ENCODE measurements at places on chromosomes 2 and 18.
A peak's percentile ranks its signal among the peaks of the same experiment; 100 is the strongest.

GRCh38 chr2:63632382-63632781, 43.6 kb downstream of the MDH1 start:
- no peak for DNase-seq

DNA sequence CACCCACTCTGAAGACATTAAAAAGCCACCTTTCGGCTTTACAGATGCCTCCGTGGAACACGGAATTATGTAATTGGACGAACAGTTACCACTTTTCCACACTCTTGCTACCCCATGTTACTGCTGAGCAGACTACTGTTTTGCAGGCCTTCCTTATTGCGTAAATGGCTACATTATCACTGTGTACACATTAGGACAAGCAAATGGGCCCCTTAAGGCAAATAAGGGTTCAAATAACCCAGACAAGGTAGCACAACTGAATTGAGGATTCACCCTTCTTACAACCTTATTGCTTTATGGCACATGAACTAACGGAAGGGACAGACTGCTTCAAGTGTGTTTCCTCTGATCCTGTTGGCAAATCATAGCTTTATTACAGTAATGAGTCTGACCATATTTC, 832.2 kb upstream of the FANCL start:
- DNase-seq: no peak

DNA sequence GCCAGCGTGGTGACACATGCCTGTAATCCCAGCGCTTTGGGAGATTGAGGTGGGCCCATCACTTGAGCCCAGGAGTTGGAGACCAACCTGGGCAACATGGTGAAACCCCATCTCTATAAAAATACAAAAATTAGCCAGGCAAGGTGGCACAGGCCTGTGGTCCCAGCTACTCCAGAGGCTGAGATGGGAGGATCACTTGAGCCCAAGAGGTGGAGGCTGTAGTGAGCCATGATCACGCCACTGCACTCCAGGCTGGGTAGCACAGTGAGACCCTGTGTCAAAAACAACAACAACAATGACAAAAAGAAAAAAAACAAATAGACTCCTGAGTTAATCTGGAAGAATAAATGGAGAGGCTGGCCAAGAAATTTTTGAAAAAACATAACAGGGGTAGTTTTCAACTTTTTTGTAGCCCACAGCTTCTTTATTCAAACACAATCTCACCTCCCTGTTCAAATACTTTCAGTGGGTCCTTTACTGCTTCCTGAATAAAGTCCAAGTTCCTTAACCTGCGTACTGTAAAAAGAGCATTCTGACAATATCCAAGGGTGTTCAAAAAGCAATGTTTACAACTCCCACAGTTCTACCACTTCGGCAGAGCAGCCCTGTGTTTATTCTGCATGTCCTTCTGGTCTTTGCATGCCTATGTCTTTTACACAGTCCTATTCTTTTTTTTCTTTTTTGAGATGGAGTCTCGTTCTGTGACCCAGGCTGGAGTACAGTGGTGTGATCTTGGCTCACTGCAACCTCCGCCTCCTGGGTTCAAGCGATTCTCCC, 53.5 kb downstream of the LRRFIP1 start:
- DNase-seq: no peak

DNA sequence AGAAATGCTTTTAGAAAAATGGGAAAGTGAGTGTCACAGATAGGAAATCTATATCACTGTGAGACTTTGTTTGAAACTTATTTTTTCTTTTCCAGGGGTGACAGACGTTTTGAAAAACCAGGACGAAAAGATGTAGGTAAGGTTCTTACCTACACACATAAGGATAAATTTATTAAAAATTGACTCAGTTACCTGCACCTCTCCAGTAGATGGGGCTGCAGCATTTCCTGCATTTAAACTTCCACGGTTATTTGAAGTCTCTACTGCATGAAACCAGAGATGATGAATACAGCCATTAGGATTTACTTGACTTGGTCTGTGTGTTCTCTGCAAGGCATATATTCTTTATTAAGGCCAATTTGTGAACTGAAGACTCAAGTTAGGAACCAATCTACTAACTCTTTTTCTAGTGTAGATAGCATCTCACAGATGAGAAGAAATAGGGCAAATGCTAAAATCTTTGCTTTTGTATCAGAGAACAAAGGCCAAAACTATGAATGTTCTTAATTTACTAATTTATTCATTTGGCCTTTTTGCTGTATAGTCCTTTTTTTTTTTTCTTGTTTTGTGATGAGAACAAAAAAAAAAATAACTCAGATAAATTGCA, 15.0 kb downstream of the KCNJ13 start:
- no peak for DNase-seq

DNA sequence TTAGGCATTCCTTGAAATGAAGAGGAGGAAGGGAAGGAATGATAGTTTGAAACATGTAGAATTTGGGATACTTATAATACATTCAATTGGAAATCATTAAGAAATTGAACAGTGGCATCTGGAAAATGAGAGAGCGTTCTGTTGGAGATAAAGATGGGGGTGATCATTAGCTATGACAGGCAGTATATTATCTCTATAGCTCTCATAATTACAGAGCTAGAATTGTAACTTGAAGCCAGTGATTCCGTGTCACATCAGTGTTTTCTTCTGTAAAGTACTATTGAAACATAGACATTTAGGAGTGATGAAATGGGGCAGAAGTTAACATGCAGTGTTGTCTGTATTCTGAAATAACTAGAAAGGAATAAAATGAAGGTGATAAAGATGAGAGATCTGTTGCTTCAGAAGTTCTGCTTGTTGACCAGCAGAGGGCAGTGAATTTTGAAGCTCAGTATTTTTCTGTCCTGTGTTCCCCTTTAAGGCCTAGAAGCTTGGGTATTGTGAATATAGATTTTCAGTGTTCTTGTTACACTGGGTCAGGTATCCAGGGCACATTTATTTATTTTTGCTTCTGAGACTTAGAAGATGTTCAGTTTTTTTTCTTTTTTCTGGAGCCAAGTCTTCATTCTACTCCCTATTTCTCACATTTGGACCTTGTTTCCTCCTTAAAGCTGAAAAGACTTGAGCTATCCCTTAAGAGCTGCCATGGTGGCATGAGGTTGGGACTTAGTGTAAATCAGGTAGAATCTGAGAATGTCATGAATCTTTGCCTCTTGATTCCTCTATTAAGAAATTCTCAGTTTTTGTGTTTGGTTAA, 157.4 kb downstream of the TAF4B start:
- peak; percentile 34 for DNase-seq

GRCh38 chr2:218001629-218002028, 1.2 kb downstream of the TNS1 start:
- DNase-seq: no peak

- DNase-seq: no peak
Observed at GRCh38 chr2:29247336-29247914, 132.2 kb downstream of the CLIP4 start.

DNA sequence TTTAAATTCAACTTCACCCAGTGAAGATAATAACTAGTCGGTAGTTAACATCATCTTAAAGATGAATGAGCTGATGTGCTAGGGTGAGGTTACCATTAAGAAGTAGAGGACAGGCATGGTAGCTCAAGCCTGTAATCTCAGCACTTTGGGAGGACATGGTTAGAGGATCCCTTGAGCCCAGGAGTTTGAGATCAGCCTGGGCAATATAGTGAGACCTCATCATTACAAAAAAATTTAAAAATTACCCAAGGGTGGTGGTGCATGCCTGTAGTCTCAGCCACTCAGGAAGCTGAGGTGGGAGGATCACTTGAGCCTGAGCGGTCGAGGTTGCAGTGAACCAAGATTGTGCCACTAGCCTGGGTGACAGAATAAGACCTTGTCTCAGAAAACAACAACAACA, 4.7 kb downstream of the GALNT5 start:
- DNase-seq: no peak

- DNase-seq: no peak
Observed at GRCh38 chr18:73679941-73680712, 467.5 kb downstream of the FBXO15 start.

- no peak for DNase-seq
Observed at GRCh38 chr18:65091744-65092329, 659.0 kb upstream of the CDH7 start.

GRCh38 chr2:157061799-157062198, 195.7 kb upstream of the GALNT5 start:
- no peak for DNase-seq

DNA sequence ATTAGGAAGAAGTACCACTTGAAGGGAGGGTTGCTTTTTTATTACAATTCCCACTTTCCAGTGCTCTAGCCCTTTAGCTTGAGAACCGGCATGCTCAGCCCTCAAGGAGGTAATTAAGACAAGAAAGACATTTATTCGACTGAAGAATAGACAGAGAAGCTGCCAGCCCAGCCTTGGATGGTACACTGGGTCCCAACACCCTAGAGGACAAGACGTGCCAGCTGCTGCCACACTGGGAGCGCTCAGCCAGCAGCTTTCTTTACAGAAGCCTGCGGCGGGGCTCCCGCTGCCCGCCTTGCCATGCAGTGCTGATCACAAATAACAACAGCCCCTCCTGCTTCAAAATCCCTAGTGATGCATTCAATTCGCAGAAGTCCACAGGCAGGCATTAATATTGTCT, 746.3 kb upstream of the RAB6C start:
- DNase-seq: no peak

DNA sequence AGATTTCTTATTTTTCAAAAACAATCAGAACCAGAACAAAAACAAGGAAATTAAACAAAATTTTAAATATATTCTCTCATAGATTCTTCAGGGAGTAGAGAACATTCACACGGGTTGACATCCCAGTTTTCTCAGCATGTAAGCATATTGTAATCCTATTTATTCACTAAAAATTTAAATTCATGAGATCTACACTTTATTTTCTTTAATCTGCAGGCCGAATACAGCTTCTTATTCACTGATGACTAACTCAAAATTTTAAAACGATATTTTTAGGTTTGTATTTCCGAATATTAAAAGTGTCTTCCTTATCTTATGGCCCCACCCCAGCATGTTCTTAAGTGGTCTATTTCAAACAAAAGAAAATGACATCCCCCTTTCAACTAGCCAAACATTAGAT, 262.4 kb downstream of the MEIS1 start:
- DNase-seq: no peak

DNA sequence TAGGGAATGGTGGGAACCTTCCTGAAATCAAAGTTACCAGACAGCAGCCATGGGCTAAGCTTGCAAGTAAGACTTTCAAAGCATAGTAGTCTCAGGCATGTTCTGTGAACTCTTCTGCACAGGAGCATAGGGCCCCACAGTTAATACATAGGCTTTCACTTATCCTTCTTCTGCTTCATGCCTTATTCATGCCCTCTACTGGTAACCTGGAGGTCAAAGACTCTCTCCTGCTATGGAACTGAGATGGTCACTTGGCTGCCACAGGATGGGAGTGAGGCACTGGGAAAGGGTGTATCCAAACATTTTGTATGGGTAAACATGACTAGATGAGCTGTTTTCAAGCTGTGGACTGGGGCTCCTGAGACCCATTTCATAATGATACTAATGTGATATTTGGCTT, 49.1 kb upstream of the ZNF638 start:
- no peak for DNase-seq

DNA sequence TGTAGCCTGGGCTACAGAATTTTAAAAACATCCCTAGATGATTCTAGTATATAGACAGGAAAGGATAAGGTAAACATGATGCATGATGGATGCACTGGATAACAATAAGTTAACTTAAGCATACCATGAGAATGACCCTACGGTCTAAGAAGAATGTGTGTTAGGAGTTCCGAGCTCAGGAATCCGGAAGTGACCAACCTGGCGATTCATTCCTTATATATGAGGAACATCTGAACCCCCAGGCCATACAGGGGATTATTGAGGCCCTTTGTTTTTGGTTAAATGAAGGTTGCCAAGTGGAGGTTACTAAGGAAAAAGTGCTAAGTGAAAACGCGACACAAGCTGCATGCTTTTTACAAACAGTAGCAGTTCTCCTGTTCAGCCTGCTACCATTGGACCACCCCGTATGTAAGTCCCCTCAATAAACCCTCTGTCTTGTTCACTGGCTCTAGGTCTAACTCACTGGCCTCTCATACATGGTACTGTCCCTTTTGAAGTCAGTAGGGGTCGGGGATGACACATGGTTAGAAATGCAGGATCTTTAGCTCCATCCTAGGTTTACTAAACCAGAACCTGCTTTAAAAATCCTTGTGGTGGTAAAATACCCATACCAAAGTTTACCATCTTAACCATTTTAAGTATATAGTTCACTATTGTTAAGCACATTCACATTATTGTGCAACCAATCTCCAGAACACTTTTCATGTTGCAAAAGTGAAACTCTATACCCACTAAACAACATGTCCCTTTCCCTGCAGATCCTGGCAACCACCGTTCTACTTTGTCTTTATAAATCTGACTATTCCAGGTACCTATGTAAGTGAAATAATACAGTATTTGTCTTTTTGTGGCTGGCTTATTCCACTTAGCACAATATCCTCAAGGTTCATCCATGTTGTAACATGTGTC, 111.0 kb upstream of the MAP4K3 start:
- peak; percentile 88 for DNase-seq

DNA sequence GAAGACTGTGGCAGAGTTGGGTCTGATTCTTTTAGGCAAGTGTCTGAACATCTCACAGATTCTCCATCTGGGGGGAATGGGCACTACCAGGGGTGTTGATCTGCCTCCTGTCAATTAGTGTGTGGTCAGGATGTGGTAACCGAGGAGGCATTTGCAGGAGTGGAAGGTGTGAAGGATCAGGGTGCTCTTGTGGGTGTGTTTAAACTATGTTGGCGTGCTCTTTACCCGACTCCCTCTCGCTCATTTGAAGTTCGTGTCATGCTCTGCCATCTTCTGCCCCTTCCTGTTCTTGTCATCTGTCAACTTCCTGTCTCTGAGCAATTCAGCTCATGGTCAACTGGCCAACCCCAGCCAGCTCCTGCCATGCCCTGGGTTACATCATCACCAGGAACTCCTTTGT, 107.9 kb downstream of the RTN4 start:
- DNase-seq: no peak

DNA sequence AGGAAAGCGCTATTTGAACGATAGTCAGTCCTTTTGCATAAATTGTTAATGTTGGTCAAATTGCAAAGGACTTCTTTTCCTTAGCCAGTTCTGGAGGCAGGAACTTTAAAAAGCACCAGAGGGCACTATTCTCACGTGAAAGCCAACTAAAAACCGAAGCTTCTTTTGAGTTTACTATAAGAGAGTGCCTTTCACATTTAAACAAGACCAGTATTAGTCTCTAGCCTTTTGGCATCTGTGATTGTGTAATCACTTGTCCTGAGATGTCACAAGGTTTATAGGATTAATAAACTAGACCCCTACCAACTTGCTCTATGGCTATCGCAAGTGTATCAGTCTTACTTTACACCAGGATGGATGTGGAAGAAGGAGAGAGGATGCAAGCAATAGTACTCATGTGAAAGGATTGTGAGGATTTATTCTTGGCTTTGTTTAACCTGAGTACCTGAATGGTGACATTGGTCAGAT, 14.4 kb upstream of the STAT4 start:
- no peak for DNase-seq

DNA sequence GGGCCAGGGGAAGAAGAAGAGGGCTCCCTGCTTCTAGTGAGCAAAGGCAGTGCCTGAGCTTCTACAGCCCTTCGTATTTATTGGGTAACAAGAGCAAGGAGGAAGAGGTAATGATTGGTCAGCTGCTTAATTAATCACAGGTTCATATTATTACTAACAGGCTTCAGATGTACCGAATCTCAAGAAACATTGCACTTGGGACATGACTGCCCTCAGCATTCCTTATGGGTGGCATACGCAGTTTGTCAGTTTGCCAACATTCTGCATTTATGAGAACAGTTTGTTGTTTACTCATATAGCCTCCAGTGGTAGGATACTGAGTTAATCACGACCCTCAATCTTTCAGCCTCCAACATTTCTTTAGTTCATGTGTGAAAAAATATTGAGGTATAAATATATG, 84.5 kb downstream of the HIBCH start:
- DNase-seq: no peak

Measured in non-pigmented ciliary epithelial cell (primary cell).